Endothelial cell of umbilical vein (primary cell): ENCODE measurements at places on chromosomes 2 and 18. TPM values are rescaled to one million over a fixed set of nuclear protein-coding genes. Genes with fewer than 3 reads are reported as not detected.

POTEC gene
- not detected in 2 replicates for total RNA-seq

MYL12B gene
- total RNA-seq: 634 and 638 TPM in 2 replicates

C2orf80 gene
- not detected in 2 replicates for total RNA-seq

DNA sequence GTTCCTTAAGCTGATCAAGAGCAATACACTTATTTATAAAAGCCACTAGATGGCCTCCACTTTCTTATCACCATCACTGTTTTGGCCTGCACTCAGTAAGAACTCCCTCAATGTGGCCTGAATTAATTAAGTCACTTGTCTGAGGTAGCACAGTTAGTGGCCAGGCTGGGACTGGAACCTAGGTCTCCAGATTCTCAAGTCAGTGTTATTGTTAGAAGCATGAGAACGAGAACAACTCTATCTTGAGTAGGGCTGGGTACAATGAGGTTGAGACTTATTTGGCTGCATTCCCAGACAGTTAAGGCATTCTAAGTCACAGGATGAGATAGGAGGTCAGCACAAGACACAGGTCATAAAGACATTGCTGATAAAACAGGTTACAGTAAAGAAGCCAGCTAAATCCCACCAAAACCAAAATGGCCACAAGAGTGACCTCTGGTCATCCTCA is 115.8 kb downstream of the SS18 start:
- H3K4me3 ChIP-seq: no peak overlapping the region
- no peak overlapping the region for H3K27ac ChIP-seq
- H3K4me1 ChIP-seq: no peaks in the 10 kb centered on the region
- DNase-seq: no peak
- no peaks in the 10 kb centered on the region for H3K27me3 ChIP-seq
- H3K36me3 ChIP-seq: no peaks in the 10 kb centered on the region

DNA sequence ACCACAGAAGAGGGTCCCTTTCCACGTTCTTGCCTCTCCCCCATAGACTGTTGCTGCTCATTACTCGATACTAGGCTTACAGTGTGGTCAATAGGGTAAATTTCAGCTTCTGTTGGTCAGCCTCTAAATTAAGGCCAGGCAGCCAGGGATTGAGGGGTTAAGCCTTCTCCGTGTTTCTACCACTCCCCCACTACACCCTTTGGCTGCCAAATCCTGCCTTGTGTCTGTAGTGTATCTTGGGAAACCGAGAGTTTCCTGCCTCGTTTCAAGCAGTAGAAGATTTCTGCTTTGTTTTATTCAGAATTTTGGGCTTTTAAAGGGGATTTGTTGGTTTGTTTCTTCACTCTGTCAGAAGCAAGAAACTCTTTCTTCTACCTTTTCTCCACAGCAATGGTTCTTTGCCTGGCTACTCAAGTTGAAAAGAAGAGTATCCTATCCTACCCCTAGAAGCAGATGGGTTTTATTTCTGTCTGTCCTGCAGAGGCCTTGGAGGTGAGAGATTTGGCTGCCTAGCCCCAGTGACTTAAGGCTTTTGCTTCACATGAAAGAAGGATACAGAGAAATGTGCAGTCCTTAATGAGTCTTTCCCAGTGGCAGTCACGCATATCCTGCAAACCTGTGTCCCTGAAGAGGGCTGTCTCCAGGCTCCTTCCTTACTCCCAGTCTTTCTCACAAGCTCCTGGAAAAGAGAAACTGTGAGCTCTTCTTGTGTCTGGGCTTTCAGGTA is 261.5 kb upstream of the TANK start:
- DNase-seq: no peak
- H3K27me3 ChIP-seq: no peaks in the 10 kb centered on the region
- no peaks in the 10 kb centered on the region for H3K4me1 ChIP-seq
- no peaks in the 10 kb centered on the region for H3K36me3 ChIP-seq

- DNase-seq: no peak
- no peaks in the 10 kb centered on the region for H3K4me1 ChIP-seq
- no peak overlapping the region for H3K27ac ChIP-seq
- no peak overlapping the region for H3K4me3 ChIP-seq
These were observed 12.5 kb downstream of the UBE2F start for GRCh38 chr2:237979331-237979730.

- H3K36me3 ChIP-seq: no peaks in the 10 kb centered on the region
- no peaks in the 10 kb centered on the region for H3K27me3 ChIP-seq
- H3K4me3 ChIP-seq: no peak overlapping the region
- DNase-seq: no peak
These were observed 26.8 kb downstream of the ACMSD start for GRCh38 chr2:134865067-134865787.

- no peaks in the 10 kb centered on the region for H3K4me1 ChIP-seq
- peak; percentile 59 for DNase-seq
- no peaks in the 10 kb centered on the region for H3K36me3 ChIP-seq
- H3K27ac ChIP-seq: no peak overlapping the region
These were observed 39.2 kb downstream of the ABCG8 start for GRCh38 chr2:43877782-43878464.

GRCh38 chr18:55214969-55215368 is 255.7 kb upstream of the CCDC68 start:
- no peak for DNase-seq
- no peak overlapping the region for H3K4me3 ChIP-seq
- no peaks in the 10 kb centered on the region for H3K36me3 ChIP-seq
- H3K27ac ChIP-seq: no peak overlapping the region

DNA sequence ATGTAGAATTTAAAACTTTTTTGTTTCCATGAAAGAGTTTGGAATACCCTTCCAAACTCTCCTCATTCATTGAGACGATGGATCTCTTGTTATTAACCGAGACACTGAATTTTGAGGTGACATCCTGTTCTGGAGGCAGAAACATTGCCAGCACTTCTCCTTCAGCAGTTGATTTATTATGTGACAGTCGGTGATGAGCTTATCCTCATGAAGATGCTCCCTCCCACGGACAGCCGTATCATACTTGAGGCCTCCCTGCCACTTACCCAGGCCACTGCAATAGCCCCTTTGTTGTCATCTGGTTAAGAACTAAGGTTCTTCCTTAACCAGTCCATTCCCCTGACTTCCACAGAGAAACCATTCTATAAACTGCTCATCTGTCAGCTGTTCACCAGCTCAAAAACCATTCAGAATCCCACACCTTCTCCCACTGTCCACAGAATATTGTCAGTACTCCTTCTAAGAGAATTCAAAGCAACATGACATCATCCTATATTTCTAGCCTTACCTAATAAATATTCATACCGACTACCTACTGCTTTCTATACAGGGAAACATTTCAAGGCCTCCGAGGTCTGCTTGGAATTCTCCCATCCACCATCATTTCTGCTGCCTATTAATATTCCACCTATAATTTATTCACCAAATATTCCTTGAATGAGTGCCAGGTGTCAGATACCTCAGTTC is 139.0 kb upstream of the TRIB2 start:
- H3K27ac ChIP-seq: no peak overlapping the region
- H3K4me3 ChIP-seq: no peak overlapping the region
- no peak for DNase-seq
- H3K27me3 ChIP-seq: no peaks in the 10 kb centered on the region
